ENCODE measurements at places on chromosomes 2 and 18. TPM values are rescaled to one million over a fixed set of nuclear protein-coding genes. Genes with fewer than 3 reads are reported as not detected.

The PAX8 gene
- polyA plus RNA-seq, result 0.09 TPM

DNA sequence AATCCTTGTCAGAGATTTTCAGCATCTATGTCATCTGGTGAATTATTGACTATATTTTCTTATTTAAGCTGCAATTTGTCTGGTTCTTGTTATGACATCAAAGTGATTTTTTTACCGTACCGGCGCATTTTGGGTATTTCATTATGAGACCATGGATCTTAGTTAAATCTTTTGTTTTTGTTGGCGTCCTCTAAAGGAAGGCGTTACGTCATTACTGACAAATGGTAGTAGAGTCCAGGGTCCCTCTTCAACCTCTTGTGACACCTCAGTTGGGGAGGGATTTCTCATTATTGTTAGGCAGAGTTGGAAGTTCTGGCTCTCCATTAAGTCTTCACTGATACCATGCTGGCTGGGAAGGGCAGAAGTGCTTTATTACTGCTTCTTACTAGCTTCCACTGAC, 175.8 kb upstream of the MMADHC start:
- no peak for DNase-seq

GRCh38 chr18:59717291-59717690, 20.1 kb upstream of the CCBE1 start:
- DNase-seq, result no peak

GRCh38 chr2:109242654-109243331, 113.8 kb downstream of the SH3RF3 start:
- no peak for DNase-seq

GRCh38 chr2:173126819-173127218, 51.2 kb downstream of the MAP3K20 start:
- no peak for DNase-seq

GRCh38 chr2:100254646-100255210, 67.6 kb downstream of the LONRF2 start:
- DNase-seq, result no peak

GRCh38 chr2:80393991-80394390, 89.4 kb upstream of the LRRTM1 start:
- no peak for DNase-seq

The ACKR3 gene
- polyA plus RNA-seq, result 4.0 TPM

The SP110 gene
- polyA plus RNA-seq, result 101 TPM

DNA sequence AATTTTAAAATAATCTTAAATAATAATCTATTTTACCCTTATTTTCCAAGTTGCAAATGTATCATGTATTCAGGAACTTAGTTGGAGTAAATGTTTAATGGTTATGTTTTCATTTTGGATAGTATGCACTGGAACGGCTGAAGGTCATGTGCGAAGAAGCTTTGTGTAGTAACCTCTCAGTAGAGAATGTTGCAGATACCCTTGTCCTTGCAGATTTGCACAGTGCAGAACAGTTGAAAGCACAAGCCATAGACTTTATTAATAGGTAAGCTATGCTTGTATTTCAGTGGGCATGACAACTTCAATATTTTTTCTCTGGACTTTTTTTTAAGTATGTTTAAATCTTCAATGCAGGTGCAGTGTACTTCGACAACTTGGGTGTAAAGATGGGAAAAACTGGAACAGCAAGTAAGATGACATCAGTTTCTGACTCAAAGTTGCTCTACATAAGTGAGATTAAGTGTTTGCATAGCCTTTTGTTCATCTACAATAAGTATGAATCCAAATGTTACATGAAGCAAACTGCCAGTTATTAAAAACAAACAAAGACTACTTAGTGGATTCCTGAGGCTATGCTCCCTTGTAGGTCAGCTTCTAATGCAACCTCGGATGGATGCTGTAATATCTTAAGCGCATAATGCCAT, 63.1 kb downstream of the SPOPL start:
- DNase-seq, result no peak

DNA sequence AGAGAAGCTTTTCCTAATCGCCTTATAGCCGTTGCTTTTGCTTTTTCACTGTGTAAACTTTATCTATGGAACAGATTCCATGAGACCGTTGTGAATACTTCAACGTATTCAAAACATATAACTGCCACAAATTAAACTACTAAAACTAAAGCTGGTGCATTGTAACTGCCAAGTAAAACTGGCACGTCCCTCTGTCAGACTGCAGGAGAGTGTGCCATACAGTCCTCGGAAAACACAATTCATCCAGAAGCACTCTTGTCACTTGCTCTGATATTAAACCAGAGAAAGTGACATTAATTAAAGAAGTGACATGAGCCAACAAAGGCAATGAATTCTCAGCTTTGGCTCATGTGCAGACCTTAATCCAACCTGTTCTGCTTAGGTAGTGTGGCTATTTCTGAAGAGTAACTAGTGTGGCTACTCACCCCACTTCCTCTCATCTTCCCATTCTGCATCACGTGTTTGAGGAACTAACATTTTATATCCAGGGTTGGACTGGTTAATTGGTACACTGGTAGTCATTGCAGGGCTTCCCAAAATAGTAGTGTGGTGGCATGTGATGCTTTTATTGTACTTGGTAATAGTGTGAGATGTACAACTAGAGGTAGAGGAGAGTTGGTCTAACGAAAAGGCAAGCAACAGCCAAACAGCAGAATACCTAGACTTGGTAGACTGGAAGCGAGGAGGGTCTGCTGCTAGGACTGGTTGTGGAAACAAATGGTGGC, 9.7 kb downstream of the VRK2 start:
- no peak for DNase-seq

DNA sequence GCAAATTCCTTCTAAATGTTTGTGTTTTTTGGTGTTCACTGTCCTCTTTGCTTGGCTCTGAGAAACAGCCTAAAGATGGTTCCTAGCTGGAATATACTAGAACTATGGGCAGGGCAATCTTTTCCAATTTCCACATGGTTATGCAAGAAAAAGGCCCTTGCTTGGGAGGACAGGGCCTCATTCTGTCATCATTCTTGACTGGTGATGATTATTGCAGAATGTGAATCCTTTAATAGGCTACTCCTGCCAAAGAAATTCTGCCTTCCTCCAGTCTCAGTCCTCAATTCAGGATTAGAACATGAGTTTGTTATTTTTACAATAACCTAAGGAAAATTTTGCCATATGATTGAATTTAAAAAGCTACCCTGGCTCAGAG, 218.7 kb downstream of the HNMT start:
- no peak for DNase-seq

GRCh38 chr2:128867936-128868636, 549.4 kb upstream of the HS6ST1 start:
- no peak for DNase-seq

The ANKRD30BL gene
- not detected for polyA plus RNA-seq

Measured in naive thymus-derived CD4-positive, alpha-beta T cell (primary cell).